Left cardiac atrium (tissue), 4 donors: ENCODE measurements at places on chromosomes 12 and 14. TPM values are rescaled to one million over a fixed set of nuclear protein-coding genes. Genes with fewer than 3 reads are reported as not detected.

FGD4 gene
- total RNA-seq: 16.0 TPM

POTEM gene
- total RNA-seq: not detected

DNA sequence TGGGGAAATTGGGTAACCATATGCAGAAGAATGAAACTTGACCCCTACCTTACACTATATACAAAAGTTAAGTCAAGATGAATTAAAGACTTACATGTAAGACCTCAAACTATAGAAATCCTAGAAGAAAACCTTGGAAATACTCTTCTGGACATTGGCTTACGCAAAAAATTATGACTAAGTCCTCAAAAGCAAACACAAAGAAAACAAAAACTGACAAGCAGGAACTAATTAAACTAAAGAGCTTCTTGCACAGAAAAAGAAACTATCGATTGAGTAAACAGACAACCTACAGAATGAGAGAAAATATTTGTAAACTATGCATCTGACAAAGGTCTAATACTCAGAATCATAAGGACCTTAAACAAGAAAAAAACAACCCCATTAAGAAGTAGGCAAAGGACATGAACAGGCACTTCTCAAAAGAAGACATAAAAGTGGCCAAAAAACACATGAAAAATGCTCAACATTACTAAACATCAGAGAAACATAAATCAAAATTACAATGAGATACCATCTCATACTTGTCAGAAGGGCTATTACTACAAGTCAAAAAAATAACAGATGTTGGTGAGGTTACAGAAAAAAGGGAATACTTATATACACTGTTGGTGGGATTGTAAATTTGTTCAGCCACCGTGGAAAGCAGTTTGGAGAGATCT, 37.0 kb upstream of the CFAP54 start:
- DNase-seq: no peak

- no peak for DNase-seq
Observed at GRCh38 chr12:57729321-57729844, 9.2 kb downstream of the AGAP2 start.

- no peak for DNase-seq
Observed at GRCh38 chr14:88825503-88825902, 1.1 kb downstream of the TTC8 start.

GRCh38 chr14:74579447-74580274, 32.4 kb downstream of the LTBP2 start:
- DNase-seq: no peak

DNA sequence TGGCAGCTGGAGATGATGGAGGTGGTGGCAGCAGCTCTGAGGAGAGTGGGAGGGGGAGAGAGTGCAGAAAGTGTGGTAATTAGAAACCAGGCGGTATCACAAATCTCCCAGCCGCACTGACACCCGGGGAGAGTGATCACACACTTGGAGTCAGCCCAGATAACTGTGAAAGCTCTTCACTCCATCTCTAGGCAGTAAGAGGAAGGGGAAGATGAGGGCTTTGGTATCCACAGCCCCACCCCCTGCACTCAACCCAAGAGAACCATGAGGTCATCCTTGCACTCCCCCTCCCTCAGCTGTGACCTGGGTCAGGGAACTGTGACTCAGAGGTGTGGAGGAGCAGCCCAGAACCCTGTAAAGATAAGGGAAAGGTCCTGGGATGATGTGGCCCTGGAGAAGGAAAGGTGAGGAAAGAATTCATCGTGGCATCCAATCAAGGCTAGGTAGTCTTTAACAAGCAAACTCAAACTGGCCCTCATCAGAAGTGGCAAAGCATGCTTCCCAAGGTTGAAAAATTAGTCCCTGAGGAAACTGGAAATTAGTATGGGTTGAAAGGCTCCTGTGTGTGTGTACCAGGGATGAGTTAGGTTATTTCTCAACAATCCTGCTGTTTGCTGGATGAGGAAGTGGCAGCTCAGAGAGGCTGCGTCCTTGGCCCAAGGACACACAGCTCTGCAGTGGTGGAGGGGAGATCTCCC, 111.0 kb upstream of the LHX5 start:
- no peak for DNase-seq

DNA sequence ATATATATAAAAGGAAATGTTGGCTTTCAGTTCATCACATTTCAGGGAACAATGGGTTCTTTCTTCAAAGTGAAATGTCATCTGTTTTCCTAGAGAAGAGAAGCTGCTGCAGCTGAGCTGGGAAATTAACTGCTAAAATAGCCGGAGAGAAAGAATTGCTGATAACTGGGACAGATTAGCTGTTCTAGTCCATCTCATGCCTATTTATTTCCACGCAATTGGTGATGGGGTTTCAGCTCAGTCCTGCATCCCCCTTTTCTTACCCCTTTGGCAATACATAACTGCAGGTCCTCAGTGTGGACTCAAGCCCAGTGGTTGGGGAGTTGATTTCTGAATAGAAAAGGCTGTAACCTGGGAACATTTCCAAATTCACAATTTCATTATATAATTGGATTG, 436.9 kb upstream of the TMEM132C start:
- no peak for DNase-seq
